ENCODE measurements at places on chromosomes 12 and 14.
A peak's percentile ranks its signal among the peaks of the same experiment; 100 is the strongest.

GRCh38 chr12:3834774-3835173, 38.4 kb downstream of the PARP11 start:
- no peak for DNase-seq

DNA sequence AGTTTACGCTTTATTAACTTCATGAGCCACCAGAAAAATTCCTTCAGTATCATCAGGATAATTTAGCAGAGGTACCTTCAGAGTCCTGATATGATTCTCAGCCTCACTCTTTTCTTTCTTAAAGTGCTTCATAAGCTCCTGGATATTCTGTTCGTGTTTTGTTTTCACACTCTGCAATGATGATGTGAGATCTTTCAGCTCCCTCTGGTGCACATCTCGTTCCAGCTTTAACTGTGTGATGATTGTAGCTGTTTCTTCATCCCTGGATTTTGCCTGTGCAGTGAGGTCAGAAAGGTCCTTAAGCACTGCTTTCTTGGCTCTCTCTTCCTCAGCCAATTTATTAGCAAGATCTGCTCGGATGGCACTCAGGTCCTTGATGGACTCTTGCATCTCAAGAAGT, 156.7 kb downstream of the CEP128 start:
- no peak for DNase-seq

DNA sequence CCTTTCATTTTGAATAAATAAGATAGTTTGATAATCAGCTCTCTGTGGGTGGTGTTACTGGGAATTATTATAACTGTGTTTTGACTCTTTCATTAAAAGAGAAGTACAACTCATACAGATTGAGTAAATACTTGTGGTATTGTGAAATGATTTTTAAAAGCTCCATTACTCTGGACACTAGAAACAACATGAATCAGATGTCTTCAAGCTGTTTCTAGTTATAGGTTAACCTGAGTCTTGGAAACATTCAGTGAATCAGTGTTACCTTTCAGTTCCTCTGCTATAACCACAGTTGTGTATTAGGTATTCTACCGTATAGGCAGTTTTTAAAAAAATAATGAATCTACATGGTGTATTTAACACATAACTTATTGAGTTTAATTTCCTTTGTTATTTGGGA, 128.4 kb upstream of the SSTR1 start:
- DNase-seq, result no peak

- no peak for DNase-seq
Measured at GRCh38 chr14:105323663-105324062, 9.1 kb downstream of the PACS2 start.

GRCh38 chr14:103856105-103856504, 8.7 kb upstream of the PPP1R13B start:
- no peak for DNase-seq

DNA sequence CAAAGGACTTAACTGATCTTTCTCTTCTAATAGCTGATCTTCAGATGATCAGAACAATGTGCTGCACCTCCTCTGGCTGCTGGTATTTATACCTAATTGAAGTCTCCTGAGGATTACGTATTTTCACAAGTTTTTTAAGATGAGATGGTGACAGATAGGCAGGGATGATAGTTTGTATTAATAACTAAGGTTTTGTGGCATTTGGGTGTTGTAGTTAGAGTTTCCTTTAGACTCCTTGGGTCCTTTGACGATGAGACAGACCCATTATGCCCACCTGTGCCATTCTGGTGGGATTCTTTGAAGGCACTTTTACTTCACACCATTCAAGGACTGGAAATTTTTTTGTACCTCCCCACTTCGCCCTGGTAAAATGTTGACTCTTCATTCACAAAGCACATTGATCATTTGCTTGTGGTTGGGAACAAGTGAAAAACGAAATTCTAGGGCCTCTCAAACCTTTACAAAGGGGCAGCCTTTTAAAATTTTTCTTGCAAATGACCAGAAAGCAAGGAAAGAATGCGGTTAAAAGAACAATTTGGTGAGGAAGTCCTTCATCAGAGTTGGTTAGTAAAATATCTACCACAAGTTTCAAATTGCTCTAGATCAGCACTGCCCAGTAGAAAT, at the start of gene IFNG:
IFNG (minus strand) TSS at position 60 of the 624 bp plus-strand sequence. CDS start 125 bp downstream, outside the sequence.
- DNase-seq, result no peak

- DNase-seq, result no peak
Measured at GRCh38 chr12:71303199-71303598, 136.4 kb upstream of the LGR5 start.

GRCh38 chr14:43765474-43765873, 741.6 kb downstream of the FSCB start:
- no peak for DNase-seq

GRCh38 chr12:80222261-80222660, 122.9 kb downstream of the OTOGL start:
- no peak for DNase-seq

GRCh38 chr12:75690296-75690955, 179.0 kb upstream of the KRR1 start:
- no peak for DNase-seq

DNA sequence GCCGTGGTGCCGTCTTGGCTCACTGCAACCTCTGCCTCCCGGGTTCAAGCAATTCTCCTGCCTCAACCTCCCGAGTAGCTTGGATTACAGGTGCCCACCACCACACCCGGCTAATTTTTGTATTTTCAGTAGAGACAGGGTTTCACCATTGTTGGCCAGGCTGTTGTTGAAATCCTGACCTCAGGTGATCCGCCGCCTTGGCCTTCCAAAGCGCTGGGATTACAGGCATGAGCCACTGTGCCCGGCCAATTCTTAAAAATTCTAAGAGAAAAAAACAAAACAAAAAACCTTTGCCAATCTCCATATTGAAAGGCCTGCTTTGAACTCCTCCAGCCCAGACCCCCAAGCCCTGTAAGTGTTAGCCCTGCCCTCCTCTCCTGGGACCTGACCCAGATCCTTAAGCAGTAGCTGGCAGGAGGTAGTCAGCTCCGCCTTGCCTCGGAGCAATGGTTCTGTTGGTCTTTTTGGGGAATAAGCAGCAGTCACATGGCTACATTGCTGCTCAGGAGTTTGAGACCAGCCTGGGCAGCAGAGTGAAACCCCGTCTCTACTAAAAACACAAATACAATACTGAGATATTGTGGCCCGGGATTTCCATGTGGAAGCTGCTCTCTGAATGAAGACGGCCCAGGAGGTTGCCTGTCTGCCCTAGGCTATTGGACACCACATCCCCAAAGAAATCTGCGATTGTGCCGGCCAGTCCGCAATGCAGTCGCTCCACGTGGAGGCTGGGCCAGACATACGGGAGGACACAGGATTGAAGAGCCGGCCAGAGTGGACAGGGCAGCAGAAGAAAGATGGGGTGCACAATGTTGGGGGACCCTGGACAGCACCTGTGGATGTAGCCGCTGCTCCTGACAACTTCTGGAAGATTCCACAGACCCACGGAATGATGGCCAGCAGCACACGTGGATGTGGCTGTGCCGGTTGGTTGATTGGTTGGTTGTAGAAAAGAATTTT, 28.8 kb upstream of the BEGAIN start:
- no peak for DNase-seq

- DNase-seq, result no peak
Measured at GRCh38 chr14:50910495-50911420, 33.5 kb downstream of the PYGL start.

GRCh38 chr14:60642270-60643140, 6.8 kb downstream of the SIX1 start:
- no peak for DNase-seq

DNA sequence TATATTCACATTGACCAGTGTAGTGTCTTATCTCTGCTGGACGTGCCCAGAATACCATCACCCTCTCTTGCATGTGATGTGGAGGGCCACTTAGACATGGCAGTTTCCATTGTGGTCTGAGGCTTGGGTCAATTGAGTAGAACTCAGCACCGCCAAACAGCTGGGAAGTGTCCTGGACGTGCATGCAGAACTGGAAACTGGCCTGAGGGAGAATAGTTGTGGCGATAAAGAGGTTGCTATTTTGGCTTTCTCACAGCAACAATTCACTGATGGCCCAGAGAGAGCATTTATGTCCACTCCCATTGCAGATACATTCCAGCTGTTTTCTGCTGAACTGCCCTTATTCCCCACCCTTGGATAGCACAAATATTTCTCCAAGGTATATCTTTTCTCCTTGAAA, 210.1 kb upstream of the DAAM1 start:
- DNase-seq, result no peak

GRCh38 chr12:110636516-110636915, 22.6 kb downstream of the TCTN1 start:
- no peak for DNase-seq

DNA sequence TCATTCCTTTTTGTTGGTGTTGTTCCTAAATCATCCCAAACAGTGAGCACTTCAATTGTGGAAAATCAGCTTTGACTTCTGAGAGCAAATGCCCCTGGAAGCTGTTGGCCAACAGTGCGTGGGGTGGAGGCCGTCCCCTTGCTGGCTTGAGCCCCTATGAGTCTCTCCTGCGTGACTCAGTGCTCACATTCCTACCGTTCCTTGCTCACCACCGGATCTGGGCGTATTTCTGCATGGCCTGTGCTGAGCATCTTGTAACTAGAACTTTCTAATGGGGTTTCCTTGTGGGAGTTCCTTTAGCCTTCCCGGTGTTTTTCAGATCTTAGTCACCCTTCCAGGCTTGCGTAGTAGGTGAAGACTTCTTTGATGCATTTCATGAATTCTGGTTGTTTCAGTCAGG, 14.7 kb downstream of the SERPINA1 start:
- no peak for DNase-seq

GRCh38 chr12:69913526-69913925, 88.5 kb downstream of the MYRFL start:
- DNase-seq, result no peak

- DNase-seq, result no peak
Measured at GRCh38 chr12:59928416-59928815, 332.6 kb downstream of the SLC16A7 start.

GRCh38 chr12:28949184-28949583, 199.9 kb upstream of the FAR2 start:
- DNase-seq, result no peak

DNA sequence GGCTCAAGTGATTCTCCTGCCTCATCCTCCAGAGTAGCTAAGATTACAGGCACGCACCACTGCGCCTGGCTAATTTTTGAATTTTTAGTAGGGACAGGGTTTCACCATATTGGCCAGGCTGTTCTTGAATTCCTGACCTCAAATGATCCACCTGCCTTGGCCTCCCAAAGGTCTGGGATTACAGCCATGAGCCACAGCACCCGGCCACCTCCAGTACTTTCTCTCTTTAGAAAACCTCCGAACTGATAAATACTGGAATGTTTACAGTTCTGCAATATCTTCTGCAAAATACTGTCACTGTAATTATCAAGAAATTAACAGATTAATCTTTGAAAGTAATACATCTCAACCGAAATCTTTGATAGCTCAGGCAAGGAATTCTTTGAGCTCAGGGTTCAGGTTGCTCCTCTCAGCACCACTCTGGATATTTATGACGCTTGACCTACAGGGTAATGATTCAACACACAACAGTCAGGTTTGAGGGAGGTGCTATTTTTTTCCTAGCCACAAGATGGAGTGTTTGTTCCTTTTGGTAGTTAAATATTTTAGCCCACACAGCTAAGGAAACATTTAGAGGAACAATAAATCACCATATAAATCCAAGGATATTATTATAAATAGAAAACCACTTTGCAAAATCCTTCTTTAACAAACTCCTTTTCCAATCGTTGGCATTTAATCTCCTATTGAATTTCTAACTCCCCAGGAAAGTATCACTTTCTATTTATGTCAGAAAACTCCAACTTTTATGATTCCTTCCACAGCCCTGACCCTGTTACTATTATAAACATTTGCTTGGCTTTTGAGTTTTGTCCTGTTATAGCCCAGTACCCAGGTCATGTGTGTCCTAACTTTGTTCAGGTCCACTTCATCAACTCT, 48.6 kb upstream of the GTF2A1 start:
- peak; percentile 5 for DNase-seq

DNA sequence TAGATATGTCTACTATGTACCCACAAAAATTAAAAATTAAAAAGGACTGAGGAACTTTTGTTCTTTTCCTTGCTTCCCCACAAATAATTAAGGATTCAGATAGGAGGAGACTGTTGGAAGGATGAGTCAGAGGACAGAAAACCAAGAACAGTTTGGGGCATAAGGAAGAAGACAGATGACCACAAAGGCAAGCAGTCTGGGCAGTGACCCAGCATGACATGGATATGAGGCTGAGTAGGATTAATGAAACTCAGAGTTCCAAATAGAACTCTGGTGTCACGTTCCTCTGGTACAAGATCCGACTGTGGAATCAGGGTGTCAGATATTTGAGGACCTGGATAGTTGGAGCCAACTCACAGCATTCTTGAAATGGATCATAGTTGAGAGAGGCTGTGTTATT, 89.3 kb upstream of the SLC38A4 start:
- no peak for DNase-seq

- no peak for DNase-seq
Measured at GRCh38 chr12:102873077-102873476, 44.0 kb downstream of the PAH start.

GRCh38 chr14:56798447-56799342, 11.6 kb downstream of the OTX2 start:
- no peak for DNase-seq

GRCh38 chr12:123126294-123127181, 24.4 kb downstream of the PITPNM2 start:
- no peak for DNase-seq

DNA sequence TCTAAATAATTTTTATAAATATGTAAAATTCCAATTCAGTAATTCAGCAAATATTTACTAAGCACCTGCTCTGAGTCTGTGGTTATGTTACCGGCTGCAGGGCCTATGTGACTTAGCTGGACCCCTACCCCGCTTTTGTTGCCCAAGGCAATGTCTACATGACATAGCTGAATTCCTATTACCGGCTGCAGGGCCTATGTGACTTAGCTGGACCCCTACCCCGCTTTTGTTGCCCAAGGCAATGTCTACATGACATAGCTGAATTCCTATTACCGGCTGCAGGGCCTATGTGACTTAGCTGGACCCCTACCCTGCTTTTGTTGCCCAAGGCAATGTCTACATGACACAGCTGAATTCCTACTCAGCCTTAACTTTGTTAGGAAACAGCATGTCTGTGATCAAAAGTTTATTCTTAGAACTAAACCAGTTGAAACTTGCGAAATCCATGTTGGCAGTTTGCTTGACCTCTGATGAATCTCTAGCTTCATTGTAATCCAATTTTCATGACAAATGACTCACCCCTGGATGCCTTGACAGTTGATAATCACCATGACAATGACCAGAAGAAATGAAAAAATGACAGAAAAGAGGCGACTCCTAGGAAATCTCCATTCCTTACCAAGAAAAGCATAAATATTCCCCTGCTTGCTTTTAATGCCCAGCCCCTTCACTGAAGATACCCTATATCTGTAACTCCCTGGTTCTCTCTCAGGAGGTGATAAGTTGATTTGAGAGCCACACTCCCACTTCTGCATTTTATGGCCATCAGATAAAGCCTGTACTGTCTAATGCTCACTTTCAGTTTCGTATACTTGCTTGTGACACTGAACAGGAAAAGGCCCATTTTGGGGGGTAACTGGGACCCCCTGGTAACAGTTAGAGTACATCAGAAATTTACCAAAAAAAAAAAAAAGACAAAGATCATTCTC, 148.4 kb upstream of the SYT10 start:
- no peak for DNase-seq

GRCh38 chr14:35298351-35298750, 6.2 kb downstream of the PSMA6 start:
- DNase-seq, result no peak
